ENCODE measurements at places on chromosomes 7 and 10.

DNA sequence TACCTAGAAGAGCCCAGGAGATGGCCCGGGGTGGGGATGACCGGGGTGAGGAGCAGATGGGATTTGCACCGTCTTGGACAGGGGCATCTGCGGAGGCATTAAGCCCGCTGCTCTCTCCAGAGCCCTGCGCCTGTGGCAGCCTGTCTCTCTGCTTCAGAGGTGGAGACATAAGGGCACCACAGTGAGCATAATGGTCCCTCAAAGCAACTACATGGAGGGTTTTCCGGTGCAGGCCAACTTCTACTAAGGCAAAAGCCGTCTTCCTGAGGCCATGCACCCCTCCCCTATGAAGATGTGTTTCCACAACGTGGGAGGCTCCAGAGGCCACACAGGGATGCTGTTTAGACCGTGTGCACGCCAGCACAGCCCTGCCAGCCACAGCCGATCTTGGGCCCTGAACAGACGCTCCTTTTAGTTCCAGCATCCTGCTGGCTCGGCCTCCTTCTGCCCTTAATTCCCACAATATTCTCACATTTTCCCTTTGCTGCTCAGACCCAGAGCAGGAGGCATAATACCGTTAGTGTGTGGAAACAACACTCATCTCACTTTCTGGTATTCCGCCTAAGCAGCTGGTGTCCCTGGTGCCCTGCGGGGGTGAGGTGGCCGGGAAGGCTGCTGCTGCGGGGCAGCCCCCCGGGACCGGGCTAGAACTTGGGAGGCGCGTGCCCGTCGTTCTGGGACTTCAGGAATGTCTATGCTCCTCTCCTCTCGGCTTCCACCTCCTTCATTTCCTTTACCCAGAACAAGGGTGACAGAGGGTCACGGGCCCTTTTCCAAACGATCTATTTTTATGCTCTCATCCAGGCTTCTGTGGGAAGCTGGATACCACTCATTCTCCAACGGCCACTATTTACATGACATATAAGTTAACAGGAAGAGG lies 266.9 kb downstream of the TNS3 start:
- DNase-seq: no peak

DNA sequence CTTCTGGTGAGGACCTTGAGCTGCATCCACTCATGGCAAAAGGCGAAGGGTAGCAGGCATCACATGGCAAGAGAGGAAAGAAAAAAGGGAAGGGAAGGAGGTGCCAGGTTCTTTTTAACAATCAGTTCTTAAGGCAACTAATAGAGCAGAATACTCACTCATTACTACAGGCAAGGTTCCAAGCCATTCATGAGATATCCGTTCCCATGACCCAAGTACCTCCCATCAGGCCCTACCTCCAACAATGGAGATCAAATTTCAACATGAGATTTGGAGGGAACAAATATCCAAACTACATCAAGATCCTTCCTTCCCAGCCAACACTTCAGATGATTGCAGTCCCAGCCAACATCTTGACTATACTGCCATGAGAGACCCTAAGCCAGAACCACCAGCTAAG lies 38.9 kb upstream of the YAE1 start:
- no peak for DNase-seq

GRCh38 chr10:20601941-20602461 lies 295.1 kb downstream of the NEBL start:
- no peak for DNase-seq

DNA sequence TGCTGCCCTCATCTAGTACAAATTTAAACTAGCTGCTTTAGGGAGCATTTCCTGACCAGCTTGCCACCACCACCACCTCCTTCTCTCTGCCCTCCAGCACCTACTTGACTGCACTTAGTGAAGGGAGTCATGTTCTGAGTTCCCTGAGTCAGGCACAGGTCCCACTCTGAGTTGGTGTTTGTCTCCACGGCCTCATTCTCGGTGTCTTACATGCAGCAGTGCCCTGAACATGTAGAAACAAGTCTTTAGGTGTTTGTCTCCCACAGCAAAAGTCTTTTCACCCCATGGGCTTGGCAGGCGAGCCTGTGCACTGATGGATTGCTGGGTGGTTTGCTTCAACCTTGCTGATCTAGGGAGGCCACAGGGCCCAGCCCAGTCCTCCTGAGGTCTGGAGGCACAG lies 16.9 kb downstream of the TSPAN14 start:
- DNase-seq: no peak

DNA sequence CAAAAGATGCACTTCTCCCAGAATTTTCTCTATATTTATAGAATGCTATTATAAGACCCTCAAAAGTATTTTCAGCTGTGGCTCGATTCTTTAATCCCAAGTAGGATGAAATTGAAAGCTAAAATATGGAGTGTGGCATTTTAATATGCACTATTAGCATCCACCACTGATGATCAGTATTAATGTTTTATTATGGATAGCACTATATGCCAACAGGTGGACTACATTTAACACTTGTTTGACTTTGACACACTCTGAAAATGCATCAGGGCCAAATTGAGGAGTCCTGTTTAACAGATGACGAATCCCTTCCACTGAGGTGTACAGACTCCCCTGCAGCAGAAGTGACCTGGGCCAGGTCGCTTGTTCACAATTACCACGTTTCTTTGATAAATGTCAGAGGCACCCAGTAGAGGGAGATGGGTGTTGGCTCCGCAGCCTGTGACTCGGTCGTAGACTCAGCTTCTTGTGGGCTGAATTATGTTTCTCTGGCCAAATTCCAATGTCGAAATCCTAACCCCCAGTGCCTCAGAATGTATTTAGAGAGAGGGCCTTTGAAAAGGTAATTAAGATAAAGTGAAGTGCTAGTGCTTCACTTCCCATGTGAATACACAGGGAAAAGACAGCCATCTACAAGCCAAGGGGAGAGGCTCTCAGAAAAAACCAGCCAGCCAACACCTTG lies 48.1 kb downstream of the WIPF3 start:
- no peak for DNase-seq

GRCh38 chr7:17679458-17679857 lies 260.8 kb downstream of the SNX13 start:
- DNase-seq: peak; percentile 36

DNA sequence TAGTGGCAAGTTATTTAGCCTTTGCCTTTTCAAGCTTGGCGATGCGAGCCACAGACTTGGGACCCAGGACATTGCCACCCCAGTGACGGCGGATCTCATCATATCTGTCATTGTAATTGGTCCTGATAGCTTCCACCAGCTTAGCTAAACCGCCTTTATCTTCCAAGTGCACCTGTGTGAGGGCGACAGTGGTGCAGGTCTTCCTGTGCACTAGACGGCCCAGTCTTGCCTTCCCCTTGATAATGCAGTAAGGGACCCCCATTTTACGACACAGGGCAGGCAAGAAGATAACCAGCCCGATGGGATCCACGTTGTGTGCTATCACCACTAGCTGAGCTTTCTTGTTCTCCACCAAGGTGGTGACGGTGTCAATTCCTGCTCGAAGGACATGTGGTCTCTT lies 99.6 kb upstream of the ITGB1 start:
- no peak for DNase-seq

GRCh38 chr7:95590387-95591248 lies 5.7 kb downstream of the PDK4 start:
- DNase-seq: no peak
